ENCODE measurements at places on chromosomes 1 and 21. TPM values are rescaled to one million over a fixed set of nuclear protein-coding genes. Genes with fewer than 3 reads are reported as not detected.

ACKR1 gene
- total RNA-seq: 27.6 TPM

MNDA gene
- 5.7 TPM for total RNA-seq

BNIPL gene
- total RNA-seq: 0.41 TPM

OPTC gene
- total RNA-seq: not detected

FGR gene
- total RNA-seq: 5.7 TPM

OR2L13 gene
- not detected for total RNA-seq

DNA sequence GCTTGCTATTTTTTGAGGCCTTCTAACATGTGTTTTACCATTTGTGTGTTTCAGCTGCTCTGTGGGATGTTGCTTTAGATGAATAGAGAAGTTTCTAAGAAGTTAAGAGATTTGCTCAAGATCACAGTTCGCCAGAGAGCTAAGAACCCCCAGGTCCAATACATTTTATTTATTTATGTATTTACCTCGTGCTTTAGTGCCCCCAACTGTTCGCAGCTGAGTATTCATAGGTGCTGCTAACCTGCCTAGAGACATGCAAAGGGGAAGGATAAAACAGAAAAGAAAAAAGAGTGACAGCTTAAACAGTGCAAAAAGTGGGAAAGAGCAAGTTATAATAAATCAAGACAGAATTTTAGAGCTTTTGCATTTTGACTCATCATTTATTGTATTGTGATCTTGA is 31.1 kb downstream of the NFYC start:
- no peak for DNase-seq

GRCh38 chr1:42430286-42431135 is 25.3 kb downstream of the ZMYND12 start:
- no peak for DNase-seq
